ENCODE measurements at places on chromosomes 7 and 10. TPM values are rescaled to one million over a fixed set of nuclear protein-coding genes. Genes with fewer than 3 reads are reported as not detected.

The TRPV6 gene
- 0.30 TPM for total RNA-seq

The HGF gene
- total RNA-seq, result not detected

The FXYD4 gene
- not detected for total RNA-seq

The GPNMB gene
- total RNA-seq, result 1.6 TPM

The SFR1 gene
- 8.9 TPM for total RNA-seq

Data from MCF 10A (cell line).